Fibroblast of lung (primary cell): ENCODE measurements at places on chromosomes 5 and 9.

DNA sequence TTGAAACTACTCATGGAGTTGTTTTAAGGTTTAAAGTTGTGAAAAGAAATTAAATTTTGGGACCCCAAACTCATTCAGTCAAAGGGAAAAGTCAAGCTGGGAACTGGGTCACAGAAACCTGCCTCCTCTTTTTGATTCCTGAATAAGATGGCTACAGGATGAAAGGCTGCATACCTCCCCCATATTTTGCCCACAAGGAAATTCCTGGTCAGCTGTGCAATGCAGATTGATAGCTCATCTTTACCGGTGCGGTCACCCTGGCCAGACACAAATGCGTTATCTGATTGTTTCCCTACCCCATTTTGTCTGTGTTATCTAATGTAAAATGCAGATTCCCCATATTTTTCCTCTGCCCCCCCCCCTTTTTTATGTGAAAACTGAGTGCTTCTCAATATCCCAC, 1.3 kb downstream of the HAVCR2 start:
- no peaks in the 10 kb centered on the region for H3K4me1 ChIP-seq
- no peaks in the 10 kb centered on the region for H3K27me3 ChIP-seq
- peak; percentile 59 for DNase-seq
- no peak overlapping the region for H3K27ac ChIP-seq
- H3K4me3 ChIP-seq, result no peak overlapping the region

DNA sequence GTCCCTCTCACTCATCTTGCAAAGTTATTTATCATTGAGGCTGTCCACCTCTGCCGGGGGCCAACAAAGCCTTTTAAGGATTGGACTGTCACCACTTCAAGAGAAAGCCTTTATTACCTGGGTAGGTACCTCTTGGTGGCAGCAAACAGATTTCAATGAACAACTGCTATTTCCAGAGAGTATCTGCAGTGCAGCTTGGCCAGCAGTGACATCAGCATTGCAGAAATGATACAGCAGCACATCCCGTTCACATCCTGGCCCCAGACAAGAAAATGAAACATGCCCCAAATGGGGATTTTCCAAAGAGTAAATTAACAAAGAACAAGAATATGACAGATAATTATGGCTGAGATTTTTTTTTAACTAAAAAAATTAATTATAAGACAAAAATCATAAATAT, 2.3 kb upstream of the SPATA6L start:
- H3K27me3 ChIP-seq, result no peaks in the 10 kb centered on the region
- no peak overlapping the region for H3K27ac ChIP-seq
- no peaks in the 10 kb centered on the region for H3K36me3 ChIP-seq
- H3K4me3 ChIP-seq, result no peak overlapping the region

DNA sequence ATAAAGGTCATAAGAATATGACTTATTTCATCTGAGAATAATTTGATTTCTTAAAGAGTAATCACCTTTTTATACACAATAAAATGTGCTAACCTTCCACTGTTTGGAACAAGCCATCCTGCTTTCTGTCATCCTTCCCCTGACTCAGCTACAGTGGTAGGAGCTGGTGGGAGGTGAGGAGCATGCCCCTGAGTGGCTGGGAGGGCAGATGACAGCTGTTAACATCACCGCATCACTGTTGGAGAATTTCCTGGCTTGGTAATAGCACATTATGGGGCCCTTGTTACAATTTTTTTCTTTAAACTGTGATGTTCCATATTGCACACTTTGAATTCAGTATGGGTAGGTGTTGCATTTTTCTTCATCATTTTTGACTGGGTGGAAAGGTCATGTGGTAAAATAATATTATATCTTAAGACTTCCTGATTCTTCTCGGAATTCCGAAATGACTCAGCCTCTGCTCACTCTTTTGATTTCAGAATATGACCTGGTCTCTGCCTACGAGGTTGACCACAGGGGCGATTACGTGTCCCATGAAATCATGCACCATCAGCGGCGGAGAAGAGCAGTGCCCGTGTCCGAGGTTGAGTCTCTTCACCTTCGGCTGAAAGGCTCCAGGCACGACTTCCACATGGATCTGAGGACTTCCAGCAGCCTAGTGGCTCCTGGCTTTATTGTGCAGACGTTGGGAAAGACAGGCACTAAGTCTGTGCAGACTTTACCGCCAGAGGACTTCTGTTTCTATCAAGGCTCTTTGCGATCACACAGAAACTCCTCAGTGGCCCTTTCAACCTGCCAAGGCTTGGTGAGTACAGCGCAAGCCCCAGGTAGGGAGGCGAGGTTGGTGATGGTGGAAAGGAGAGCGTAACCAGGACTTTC, 5.8 kb downstream of the ADAMTS16 start:
- DNase-seq, result peak; percentile 96
- no peaks in the 10 kb centered on the region for H3K36me3 ChIP-seq
- H3K27ac ChIP-seq, result peak overlapping the region; percentile 41
- peak overlapping the region; percentile 13 for H3K4me3 ChIP-seq

- H3K4me3 ChIP-seq, result no peak overlapping the region
- no peaks in the 10 kb centered on the region for H3K4me1 ChIP-seq
- no peak overlapping the region for H3K27ac ChIP-seq
- H3K27me3 ChIP-seq, result no peaks in the 10 kb centered on the region
Measured at GRCh38 chr9:38727497-38728001, 7.6 kb upstream of the FAM240B start.

DNA sequence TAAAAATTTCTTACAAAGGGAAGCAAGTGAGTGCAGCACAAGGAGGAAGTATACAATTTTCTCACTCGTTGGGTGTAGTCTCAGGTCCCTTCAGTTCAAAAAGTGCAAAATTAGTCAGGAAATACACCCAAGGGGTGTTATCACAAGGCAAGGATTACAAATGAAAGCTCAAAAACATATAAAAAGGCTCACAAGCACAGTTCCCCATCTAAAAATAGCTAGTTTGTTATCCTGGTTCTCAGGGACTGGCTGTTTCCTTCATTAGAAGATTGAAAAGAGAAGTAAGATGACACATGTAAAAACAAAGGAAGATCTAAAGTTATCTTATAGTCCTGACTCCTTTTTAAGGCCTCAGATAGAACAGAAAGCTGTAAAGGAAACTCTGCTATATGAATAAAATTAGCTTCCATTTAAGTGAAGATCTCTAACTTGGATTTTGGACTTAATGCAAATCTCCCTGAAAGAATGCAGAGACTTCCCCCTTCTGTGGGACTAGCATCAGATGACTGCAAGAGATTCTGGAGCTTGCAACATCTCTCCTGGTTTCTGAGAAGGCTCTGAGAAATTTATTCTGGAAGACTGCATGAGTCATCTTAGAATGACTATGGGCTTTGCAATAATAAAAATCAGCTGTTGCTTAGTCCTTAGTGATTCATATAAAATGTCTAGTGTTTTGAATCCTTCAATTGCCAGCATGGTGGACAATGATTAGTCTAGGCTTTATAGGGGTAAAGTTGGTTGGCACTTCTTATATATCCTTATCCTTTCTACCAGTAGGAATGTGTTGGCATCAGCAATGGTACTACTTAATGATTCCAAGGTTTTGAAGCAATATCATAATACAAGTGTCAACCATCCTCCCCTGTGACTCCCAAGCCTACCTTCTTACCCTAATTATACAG, 25.4 kb downstream of the DAB2 start:
- no peak overlapping the region for H3K4me3 ChIP-seq
- DNase-seq, result peak; percentile 99
- peaks cover 5% of the 10 kb centered on the region for H3K36me3 ChIP-seq
- peaks cover 52% of the 10 kb centered on the region for H3K4me1 ChIP-seq
- H3K27me3 ChIP-seq, result no peaks in the 10 kb centered on the region

DNA sequence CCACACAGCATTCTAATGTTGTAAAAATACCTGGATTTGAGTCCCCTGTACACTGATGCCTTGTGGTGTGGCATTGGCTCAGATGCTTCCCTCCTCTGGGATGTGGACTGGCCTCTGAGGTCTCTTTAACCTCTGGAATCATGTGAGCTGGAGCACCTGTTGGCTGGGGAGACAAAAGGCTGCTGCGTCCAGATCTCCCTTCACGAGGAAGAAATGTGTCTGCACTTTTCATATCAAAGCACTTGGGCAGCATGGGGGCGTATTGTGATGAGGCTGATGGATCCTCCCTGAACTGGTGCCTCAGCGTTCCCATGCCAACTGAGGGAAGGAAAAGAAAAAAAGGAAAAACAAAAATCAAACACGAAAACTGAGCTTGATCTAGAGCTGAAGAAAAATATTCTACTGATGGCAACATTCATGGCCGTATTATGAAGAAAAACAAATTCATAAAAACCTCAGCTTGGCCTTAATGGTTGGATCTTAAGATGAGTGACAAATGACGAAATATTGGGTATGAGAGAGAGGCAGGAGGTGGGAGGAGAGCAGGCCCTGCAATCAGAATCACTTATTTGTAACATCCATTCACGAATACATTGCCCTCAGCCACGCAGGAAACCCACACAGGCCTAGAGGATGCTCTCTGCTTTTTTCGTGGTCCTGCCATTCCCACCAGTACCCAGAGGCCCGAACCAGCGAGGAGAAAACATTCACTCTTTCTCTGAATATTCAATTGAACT, 26.2 kb downstream of the GRIA1 start:
- H3K36me3 ChIP-seq, result no peaks in the 10 kb centered on the region
- no peak overlapping the region for H3K4me3 ChIP-seq
- H3K27ac ChIP-seq, result no peak overlapping the region
- no peaks in the 10 kb centered on the region for H3K27me3 ChIP-seq

DNA sequence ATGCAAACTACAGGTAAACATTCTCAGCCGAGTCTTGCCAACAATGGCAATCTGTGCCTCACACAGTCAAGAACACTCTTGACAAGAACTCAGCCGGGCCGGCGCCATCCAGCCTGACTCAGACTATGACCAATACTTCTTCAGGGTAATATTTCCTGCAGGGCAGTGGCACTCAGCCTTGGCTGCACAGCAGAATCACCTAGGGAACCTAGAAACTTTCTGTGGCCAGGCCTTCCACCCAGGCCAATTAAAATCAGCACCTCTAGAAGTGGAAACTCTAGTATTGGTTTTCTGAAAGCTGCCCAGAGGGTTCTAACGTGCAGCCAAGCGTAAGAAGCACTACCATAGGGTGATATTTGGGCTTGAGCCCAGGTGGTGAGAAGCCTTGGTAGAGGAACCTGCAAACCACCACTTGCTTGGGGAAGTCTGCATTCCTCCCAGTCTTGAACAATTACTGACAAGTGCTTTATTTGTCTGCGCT, 120.6 kb downstream of the TTLL11 start:
- H3K27ac ChIP-seq, result no peak overlapping the region
- H3K4me1 ChIP-seq, result no peaks in the 10 kb centered on the region
- no peak overlapping the region for H3K4me3 ChIP-seq
- no peaks in the 10 kb centered on the region for H3K27me3 ChIP-seq

- H3K4me3 ChIP-seq, result no peak overlapping the region
- H3K4me1 ChIP-seq, result peaks cover 14% of the 10 kb centered on the region
- no peak overlapping the region for H3K27ac ChIP-seq
- H3K27me3 ChIP-seq, result no peaks in the 10 kb centered on the region
- H3K36me3 ChIP-seq, result peaks cover 11% of the 10 kb centered on the region
Measured at GRCh38 chr5:72206160-72206559, 98.9 kb downstream of the MAP1B start.

DNA sequence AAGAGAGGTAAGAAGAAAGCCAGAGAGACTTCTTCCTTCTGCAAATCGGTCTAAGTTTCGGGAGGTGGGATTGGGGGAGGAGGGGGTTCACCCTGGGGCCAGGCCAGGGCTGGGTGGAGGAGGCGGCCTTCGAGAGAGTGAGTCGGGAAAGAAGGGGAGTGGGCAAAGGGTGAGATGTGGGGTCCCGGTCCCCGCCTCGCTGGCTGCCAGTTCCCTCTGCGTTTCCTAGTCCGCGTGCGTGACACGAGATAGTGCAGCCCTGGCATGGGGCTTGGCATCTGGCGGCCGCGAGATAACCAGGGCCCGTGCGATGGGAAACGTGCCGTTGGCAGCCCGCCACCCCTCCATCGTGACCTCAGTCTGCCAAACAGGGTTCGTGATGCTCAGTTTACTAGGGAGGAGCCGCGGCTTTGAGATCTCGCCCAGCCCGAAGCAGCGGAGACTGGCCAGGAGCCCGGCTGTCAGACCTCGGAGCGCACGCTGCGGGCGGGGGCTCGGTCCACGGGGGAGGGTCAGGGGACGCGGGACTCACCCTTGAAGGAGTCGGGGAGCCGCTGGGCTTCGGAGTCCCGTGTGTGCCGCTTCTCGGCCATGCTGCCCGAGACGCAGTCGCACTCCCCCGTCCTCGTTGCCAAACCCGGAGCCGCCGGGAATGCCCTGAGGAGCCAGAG, at the start of gene STOM:
TSS of gene STOM (minus strand) at position 656 of the 671 bp plus-strand sequence. CDS start at position 593, 63 bp downstream.
- H3K4me3 ChIP-seq, result peak within 1 kb of the TSS; percentile 76
- peak within 1 kb of the TSS; percentile 93 for H3K27ac ChIP-seq
- H3K36me3 ChIP-seq, result no peaks in the 10 kb centered on the region
- no peaks in the 10 kb centered on the region for H3K27me3 ChIP-seq
